ENCODE measurements at places on chromosomes 2 and 18. TPM values are rescaled to one million over a fixed set of nuclear protein-coding genes. Genes with fewer than 3 reads are reported as not detected.

DNA sequence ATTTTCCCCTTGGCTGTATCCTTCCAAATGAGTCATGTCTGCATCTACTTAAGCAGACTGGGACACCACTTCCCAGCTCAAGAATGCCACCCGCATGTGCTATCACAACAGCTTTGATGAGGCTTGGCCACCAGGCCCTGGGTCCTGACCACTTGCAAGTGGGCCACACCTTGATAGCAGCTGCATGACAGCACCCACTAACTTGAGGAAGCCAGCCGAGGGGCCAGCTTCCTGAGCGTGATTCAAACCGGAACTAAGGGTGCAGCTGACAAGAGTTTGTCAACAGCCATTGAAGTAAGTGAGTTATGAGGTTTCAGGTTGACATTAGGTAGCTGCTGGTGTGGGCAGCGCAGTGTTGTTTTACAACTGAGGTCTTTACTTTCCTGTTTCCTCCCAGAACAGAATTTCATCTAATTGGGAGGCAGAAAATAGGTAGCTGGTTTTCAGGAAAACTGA is 54.4 kb downstream of the EPHA4 start:
- DNase-seq: no peak

DNA sequence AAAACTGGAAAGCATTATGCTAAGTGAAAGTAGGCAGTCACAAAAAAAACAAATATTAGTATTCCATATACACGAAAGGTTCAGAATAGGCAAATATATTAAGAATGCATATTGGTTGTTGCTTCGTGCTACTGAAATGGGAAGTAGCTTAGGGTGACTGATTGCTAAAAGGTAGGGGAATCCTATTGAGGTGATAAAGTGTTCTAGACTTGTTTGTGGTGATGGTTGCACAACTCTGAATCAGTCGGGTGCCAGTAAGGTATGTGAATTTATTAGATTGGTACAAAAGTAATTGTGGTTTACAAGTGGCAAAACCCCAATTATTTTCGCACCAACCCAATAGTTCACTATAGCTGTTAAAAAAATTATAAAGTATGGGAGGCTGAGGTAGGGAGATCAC is 20.7 kb downstream of the USP34 start:
- DNase-seq: no peak

The RHBDD1 gene
- 19.5 TPM for total RNA-seq

The MFSD2B gene
- total RNA-seq: not detected

The UPP2 gene
- total RNA-seq: not detected

DNA sequence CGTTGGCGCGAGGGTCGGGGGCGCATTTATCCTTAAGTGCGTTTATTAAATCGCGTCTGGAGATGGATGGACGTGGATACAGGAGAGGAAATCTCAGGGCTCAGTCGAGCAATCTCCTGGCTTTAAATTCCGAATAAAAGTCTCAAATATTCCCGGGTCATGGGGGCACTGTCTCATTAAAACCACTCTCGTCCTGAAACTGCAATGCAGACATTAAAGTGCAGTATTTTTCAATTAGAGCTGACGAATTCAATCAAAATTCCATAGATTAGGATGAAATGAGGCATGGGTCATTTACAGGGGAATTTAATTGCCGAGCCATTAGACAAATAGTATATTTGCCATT is 10.7 kb upstream of the GBX2 start:
- no peak for DNase-seq

The ABCG5 gene
- not detected for total RNA-seq

- no peak for DNase-seq
Observed at GRCh38 chr2:118737684-118738083, 109.8 kb downstream of the EN1 start.

The NOSTRIN gene
- total RNA-seq: 181 TPM

DNA sequence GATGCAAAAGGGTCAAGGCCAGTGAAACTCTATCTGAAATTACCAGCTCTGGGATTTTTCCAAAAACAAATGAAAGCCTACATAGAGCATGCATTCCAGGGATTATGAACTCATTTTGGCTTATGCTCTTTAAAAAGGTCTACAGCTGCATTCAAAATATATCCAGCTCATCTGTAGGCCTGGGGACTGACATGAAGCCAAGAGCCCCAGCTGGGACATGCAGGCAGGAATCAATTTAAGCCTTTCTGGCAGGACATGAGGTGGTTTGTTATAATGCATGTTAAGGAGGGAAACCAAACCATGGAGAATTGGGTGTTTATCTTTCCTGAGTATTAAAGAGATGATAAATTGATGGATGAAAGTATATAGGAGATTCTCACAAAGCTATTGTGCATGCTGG is 164.5 kb downstream of the RBM43 start:
- no peak for DNase-seq

- no peak for DNase-seq
Observed at GRCh38 chr18:3216987-3217386, 2.8 kb downstream of the MYOM1 start.

The ST8SIA3 gene
- 0.07 TPM for total RNA-seq

DNA sequence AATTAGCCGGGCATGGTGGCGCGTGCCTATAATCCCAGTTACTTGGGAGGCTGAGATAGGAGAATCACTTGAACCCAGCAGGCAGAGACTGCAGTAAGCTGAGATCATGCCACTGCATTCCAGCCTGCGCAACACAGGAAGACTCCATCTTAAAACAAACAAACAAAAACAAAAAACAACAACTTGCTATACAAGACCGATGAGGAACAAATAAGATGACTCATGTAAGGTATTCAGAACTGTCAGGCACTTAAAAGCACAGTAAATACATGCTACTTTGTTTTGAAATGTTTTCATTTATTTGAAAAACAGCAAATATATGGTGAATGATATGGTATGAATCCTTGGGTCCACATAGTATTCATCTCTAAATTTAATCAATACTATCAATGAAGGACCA is 66.7 kb downstream of the TRIP12 start:
- DNase-seq: no peak

All from uterus (tissue), 4 donors.